ENCODE measurements at places on chromosomes 11 and 22. TPM values are rescaled to one million over a fixed set of nuclear protein-coding genes. Genes with fewer than 3 reads are reported as not detected.

The PYGM gene
- 1.3 TPM for total RNA-seq

The MUC6 gene
- total RNA-seq: not detected

The RBFOX2 gene
- total RNA-seq: 24.2 TPM

The OSBP2 gene
- total RNA-seq: 0.14 TPM

The KREMEN1 gene
- total RNA-seq: not detected

The MRPL11 gene
- total RNA-seq: 69.6 TPM

The ST14 gene
- 0.18 TPM for total RNA-seq

Data from Karpas-422 (cell line).